Progenitor cell of endocrine pancreas (in vitro differentiated cells): ENCODE measurements at places on chromosomes 12 and 14. TPM values are rescaled to one million over a fixed set of nuclear protein-coding genes. Genes with fewer than 3 reads are reported as not detected.

Gene HCAR1
- 0.22 and 0.62 TPM in 2 replicates for total RNA-seq

Gene CLEC4C
- total RNA-seq = not detected in 2 replicates

Gene AQP6
- total RNA-seq = 0.29 TPM in 1 of 2 replicates, not detected in the other

DNA sequence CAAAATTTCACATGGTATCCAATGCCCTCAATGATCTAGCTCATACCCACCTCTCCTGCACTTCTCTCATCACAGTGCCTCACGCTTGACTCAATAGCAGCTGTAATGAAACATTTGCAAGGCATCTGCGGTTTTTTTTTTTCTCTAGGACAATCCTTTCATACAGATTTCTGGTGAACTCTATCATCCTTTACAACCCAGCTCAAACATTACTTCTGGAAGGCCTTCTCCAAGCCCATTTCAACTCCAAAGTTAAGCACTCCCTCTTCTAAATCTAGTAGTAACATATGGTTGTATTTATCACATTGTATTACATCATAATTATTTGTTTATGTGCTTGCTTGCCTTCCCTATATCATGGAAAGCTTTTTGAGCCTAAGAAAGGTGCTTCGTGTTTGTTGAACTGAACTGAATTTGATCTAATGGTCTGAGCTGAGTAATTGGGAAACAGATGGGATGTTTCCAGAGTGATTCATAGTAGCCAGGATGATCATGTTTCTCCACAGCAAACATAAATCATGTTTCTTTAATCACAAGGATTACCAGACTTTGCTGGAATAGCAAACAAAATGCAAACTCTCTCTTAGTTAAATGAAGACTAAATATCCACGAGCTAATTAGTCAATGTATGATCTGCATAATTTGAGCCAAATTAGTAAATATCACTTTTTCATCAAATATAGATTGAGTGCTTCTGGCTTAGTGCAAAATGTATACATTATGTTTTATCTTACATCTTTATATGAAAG is 14.3 kb downstream of the CFL2 start:
- H3K27ac ChIP-seq = no peak overlapping the region
- H3K4me3 ChIP-seq = no peak overlapping the region
- peaks cover 3% of the 10 kb centered on the region for H3K4me1 ChIP-seq
- H3K36me3 ChIP-seq = no peaks in the 10 kb centered on the region
- DNase-seq = no peak
- H3K27me3 ChIP-seq = no peaks in the 10 kb centered on the region

- no peaks in the 10 kb centered on the region for H3K27me3 ChIP-seq
- no peak overlapping the region for H3K27ac ChIP-seq
- H3K4me1 ChIP-seq = peaks cover 6% of the 10 kb centered on the region
- no peak for DNase-seq
These were observed 146.4 kb downstream of the FOXN3 start for GRCh38 chr14:89270439-89271227.

- peak overlapping the region; percentile 7 for H3K27ac ChIP-seq
- no peak overlapping the region for H3K4me3 ChIP-seq
- no peaks in the 10 kb centered on the region for H3K27me3 ChIP-seq
- DNase-seq = no peak
- H3K36me3 ChIP-seq = no peaks in the 10 kb centered on the region
These were observed 74.7 kb downstream of the ITPK1 start for GRCh38 chr14:93040982-93041381.
